Left lung (tissue), 14 donors: ENCODE measurements at places on chromosomes 1 and 21. TPM values are rescaled to one million over a fixed set of nuclear protein-coding genes. Genes with fewer than 3 reads are reported as not detected.

Gene TMEM125
- 104 TPM for total RNA-seq

Gene SH2D2A
- total RNA-seq, result 4.4 TPM

Gene REG4
- not detected for total RNA-seq

Gene KRTAP21-2
- total RNA-seq, result not detected

Gene PRRX1
- 79.6 TPM for total RNA-seq

Gene PDZK1
- total RNA-seq, result 0.18 TPM

Gene KRTAP12-2
- not detected for total RNA-seq

Gene OR2M3
- not detected for total RNA-seq

Gene MPL
- 0.67 TPM for total RNA-seq

Gene ADORA1
- 1.6 TPM for total RNA-seq

Gene TEX38
- total RNA-seq, result not detected

Gene DENND2D
- total RNA-seq, result 78.8 TPM

Gene LHX8
- not detected for total RNA-seq

Gene CACNA1S
- 0.12 TPM for total RNA-seq

Gene LRRIQ3
- total RNA-seq, result 0.61 TPM

Gene PLA2G2F
- not detected for total RNA-seq

Gene KCNJ6
- total RNA-seq, result 0.03 TPM

Gene PLA2G2D
- total RNA-seq, result not detected

Gene TRABD2B
- 2.0 TPM for total RNA-seq

Gene CLEC20A
- not detected for total RNA-seq

Gene HPDL
- total RNA-seq, result 0.20 TPM

Gene GJA5
- 68.2 TPM for total RNA-seq

Gene CATSPERE
- total RNA-seq, result 0.92 TPM

Gene IQCC
- total RNA-seq, result 1.9 TPM

Gene DDAH1
- total RNA-seq, result 121 TPM

Gene BCAN
- 0.35 TPM for total RNA-seq

Gene PGLYRP4
- total RNA-seq, result not detected

Gene CD1D
- total RNA-seq, result 3.6 TPM

Gene TMEM240
- 2.6 TPM for total RNA-seq

Gene CYYR1
- 29.0 TPM for total RNA-seq

Gene KRTAP24-1
- not detected for total RNA-seq

Gene CYP4A11
- total RNA-seq, result not detected
